Gastroesophageal sphincter (tissue), 4 donors: ENCODE measurements at places on chromosomes 1 and 21.

- peaks cover 7% of the 10 kb centered on the region for H3K4me1 ChIP-seq
- ATAC-seq = no peak
- H3K27me3 ChIP-seq = peaks cover 94% of the 10 kb centered on the region
- no peak within 1 kb of the TSS for H3K27ac ChIP-seq
- no peaks in the 10 kb centered on the region for H3K36me3 ChIP-seq
Observed at GRCh38 chr1:11858613-11858967, at the start of gene NPPB. NPPB (minus strand) TSS chr1:11858945; CDS start chr1:11858833, 112 bp downstream.

DNA sequence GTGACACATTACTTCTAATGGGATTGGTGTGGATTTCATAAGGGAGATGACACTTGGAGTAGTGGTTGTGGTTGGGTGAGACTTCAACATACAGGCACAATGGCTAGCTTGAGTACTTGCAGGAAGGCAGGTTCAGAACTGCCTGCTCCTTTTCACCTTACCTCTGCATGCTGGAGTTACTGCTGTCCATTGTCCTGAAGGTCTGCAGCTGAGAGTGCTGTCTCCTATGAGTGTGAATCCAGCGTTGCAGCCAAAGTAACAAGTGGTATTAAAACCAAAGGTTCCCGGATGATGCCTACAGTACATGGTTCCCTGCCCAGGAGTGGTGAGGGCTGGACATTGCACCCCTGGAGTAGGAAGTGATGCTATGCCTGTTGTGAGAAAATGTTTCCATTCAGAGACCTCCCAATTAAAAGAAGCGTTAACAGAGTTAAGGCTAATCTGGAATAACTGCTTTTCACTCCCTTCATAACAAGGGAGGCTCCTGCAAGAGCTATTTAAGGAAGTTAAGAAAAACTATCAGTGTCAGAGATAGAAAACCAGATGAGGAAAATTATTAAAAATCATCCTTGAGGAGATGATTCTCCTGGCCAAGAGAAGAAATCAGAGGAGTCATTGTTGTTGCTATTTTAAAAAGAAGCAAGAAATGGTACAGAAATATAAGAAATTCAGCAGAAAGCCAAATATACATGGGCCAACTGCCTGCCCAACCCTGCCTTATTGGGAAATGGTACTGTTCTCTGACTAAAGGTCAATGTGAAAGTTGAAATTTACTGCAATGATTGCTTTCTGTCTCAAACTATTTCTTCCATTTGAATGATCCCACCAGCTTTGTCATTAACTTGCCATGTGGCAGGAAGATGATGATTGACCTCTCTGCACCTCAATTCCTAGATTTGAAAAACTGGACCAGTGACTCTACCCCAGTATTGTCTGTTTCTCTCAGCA is 9.8 kb upstream of the F5 start:
- no peak overlapping the region for H3K27ac ChIP-seq
- H3K36me3 ChIP-seq = no peaks in the 10 kb centered on the region
- no peak overlapping the region for H3K4me3 ChIP-seq
- no peaks in the 10 kb centered on the region for H3K4me1 ChIP-seq
- no peaks in the 10 kb centered on the region for H3K27me3 ChIP-seq
- ATAC-seq = no peak

GRCh38 chr1:155082301-155083051 is 3.8 kb downstream of the EFNA3 start:
- H3K27me3 ChIP-seq = peaks cover 60% of the 10 kb centered on the region
- no peaks in the 10 kb centered on the region for H3K36me3 ChIP-seq
- ATAC-seq = no peak
- H3K4me1 ChIP-seq = peaks cover 11% of the 10 kb centered on the region

GRCh38 chr1:201982082-201982622 is 296 bp upstream of the RNPEP start:
- no peaks in the 10 kb centered on the region for H3K27me3 ChIP-seq
- peak overlapping the region; percentile 90 for H3K4me3 ChIP-seq
- H3K36me3 ChIP-seq = no peaks in the 10 kb centered on the region
- peaks cover 3% of the 10 kb centered on the region for H3K4me1 ChIP-seq
- no peak for ATAC-seq

GRCh38 chr21:45447821-45448220 is 42.9 kb downstream of the COL18A1 start:
- no peak overlapping the region for H3K4me3 ChIP-seq
- no peaks in the 10 kb centered on the region for H3K36me3 ChIP-seq
- H3K27ac ChIP-seq = no peak overlapping the region
- H3K4me1 ChIP-seq = peaks cover 11% of the 10 kb centered on the region
- no peak for ATAC-seq

- ATAC-seq = no peak
- peaks cover 3% of the 10 kb centered on the region for H3K4me1 ChIP-seq
- peak overlapping the region; percentile 42 for H3K4me3 ChIP-seq
Observed at GRCh38 chr1:84299536-84300170, 1.9 kb upstream of the SAMD13 start.

GRCh38 chr1:9787702-9788101 is 36.1 kb downstream of the CLSTN1 start:
- ATAC-seq = no peak
- H3K36me3 ChIP-seq = no peaks in the 10 kb centered on the region
- H3K4me1 ChIP-seq = no peaks in the 10 kb centered on the region
- no peak overlapping the region for H3K4me3 ChIP-seq

DNA sequence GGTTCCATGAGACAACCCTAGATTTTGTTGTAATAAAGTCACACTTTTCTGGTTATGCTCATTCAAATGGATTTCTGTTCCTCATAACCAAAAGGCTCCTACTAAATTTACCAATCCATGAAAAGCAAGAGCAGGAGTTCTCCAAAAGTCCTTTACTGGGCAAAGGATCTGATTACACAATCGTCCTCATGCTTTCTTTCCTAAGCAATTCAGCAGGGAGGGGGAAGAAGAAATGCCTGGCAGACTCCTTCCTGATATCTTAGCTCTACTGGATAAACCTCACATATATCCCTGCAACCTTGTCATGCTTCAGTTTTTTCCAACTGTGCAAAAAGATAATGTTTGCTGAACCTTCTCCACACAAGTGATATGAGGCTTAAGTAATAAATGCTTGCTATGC is 67.6 kb upstream of the GUCA2B start:
- no peaks in the 10 kb centered on the region for H3K27me3 ChIP-seq
- H3K4me1 ChIP-seq = no peaks in the 10 kb centered on the region
- H3K4me3 ChIP-seq = no peak overlapping the region
- no peaks in the 10 kb centered on the region for H3K36me3 ChIP-seq

DNA sequence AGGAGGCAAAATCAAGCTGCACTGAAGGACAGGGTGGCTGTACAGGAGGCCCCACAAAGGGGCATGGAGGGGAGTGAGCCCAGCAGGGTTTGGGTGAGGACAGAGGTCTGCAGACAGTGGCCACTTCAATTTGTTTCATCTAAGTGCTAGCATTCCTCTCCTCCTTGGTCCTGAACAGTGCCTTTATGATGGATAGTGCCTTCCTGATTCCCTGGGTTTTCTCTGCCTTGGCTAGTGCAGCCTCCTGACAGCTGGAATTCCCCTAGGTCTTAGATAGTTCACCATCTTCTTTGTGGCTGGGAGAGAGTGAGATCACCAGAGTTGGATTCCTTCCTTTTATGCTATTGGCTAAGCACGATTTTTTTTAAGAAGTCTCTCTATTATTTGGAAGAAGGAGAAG is 3.8 kb upstream of the HPCAL4 start:
- no peaks in the 10 kb centered on the region for H3K36me3 ChIP-seq
- H3K27ac ChIP-seq = no peak overlapping the region
- H3K4me3 ChIP-seq = no peak overlapping the region
- H3K27me3 ChIP-seq = peaks cover 67% of the 10 kb centered on the region
- no peaks in the 10 kb centered on the region for H3K4me1 ChIP-seq
- ATAC-seq = no peak

GRCh38 chr1:38178216-38178615 is 131.6 kb upstream of the POU3F1 start:
- no peaks in the 10 kb centered on the region for H3K4me1 ChIP-seq
- H3K27ac ChIP-seq = no peak overlapping the region
- peaks cover 42% of the 10 kb centered on the region for H3K27me3 ChIP-seq

DNA sequence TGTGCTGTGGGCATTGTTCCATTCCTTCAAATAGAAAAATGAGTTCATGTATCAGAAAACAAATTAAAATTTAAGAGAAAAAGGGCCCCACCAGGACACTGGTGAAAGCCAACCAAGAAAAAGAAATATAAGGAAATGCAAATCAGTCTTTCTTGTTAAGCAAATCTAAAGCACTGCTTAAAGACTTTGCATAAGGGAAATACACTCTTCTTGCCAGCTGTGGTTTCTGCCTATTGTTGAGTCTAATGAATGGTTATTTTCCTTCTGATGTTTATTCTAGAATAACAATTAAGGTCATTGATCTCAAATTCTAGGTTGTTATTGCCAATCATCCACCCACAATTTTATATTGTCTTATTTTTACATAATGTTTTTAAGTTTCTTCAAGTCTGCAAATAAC is 158.6 kb upstream of the SNX7 start:
- no peak for ATAC-seq
- no peaks in the 10 kb centered on the region for H3K36me3 ChIP-seq
- H3K4me1 ChIP-seq = no peaks in the 10 kb centered on the region

DNA sequence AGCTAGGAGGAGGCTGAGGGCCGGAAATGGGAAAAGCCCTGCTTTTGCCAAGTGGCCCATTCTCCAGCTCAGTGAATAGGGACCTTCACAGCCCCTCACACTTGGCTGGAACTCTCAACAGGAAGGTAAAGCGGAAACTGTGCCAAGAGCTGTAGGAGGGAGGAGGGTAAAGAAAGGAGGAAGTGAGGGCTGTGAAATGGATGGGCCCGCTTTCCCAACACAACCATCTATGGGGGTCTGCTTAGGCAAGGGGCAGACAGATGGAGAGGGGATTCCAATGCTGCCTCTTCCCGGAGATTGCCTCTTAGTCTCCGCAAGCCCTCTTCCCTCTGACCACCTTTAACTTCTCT is 5.2 kb downstream of the INKA2 start:
- ATAC-seq = no peak
- no peaks in the 10 kb centered on the region for H3K27me3 ChIP-seq
- H3K36me3 ChIP-seq = peaks cover 3% of the 10 kb centered on the region
- H3K4me1 ChIP-seq = peaks cover 60% of the 10 kb centered on the region
- H3K4me3 ChIP-seq = no peak overlapping the region

GRCh38 chr21:23853796-23854379 is 1753.4 kb downstream of the MRPL39 start:
- H3K4me3 ChIP-seq = no peak overlapping the region
- no peak for ATAC-seq
- H3K27ac ChIP-seq = no peak overlapping the region
- H3K4me1 ChIP-seq = no peaks in the 10 kb centered on the region
- H3K36me3 ChIP-seq = no peaks in the 10 kb centered on the region
- H3K27me3 ChIP-seq = peaks cover 4% of the 10 kb centered on the region

GRCh38 chr1:41860771-41861170 is 58.0 kb downstream of the HIVEP3 start:
- no peaks in the 10 kb centered on the region for H3K36me3 ChIP-seq
- no peak overlapping the region for H3K27ac ChIP-seq
- H3K4me3 ChIP-seq = no peak overlapping the region
- H3K27me3 ChIP-seq = no peaks in the 10 kb centered on the region
- no peaks in the 10 kb centered on the region for H3K4me1 ChIP-seq

DNA sequence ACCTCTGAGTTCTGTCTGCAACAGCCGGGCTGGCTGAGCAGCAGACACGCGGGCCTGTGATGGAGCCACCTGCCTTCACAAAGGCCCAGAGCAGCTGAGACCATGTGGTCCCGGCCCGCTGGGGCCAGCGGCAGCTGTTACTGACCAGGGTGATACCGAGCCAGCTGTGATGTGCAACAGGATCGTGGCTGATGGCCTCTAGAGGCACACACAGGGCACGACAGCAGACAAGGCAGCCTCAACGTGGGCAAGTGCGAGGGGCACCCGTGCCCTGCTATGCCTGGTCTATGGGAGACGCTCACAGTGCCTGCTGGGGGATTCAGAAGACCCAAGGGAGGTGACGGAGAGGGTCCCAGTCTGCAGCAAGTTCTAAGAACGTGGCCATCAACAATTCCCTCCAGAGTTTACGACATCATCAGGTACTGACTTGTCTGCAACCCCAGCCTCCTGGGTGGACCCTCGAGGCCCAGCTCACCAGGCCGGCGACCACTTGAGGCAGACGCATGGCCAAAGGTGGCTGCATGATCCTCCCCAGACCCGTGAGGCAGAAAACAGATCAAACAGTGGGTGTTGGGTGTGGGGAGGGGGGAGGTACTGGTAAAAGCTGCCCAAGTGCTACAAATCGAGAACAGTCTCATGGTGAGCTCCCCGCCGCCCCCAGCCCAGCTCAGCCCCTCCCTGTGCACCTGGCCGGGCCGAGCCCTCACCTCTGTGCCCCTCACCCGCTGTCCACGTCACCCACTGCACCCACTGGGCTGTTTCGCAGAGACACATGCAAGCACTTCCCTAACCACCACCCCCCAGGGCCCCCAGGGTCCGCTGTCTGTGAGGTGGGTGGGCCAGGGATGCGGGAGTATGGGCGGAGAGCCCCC is 6.0 kb downstream of the POFUT2 start:
- no peak overlapping the region for H3K4me3 ChIP-seq
- peaks cover 95% of the 10 kb centered on the region for H3K36me3 ChIP-seq
- no peak for ATAC-seq

DNA sequence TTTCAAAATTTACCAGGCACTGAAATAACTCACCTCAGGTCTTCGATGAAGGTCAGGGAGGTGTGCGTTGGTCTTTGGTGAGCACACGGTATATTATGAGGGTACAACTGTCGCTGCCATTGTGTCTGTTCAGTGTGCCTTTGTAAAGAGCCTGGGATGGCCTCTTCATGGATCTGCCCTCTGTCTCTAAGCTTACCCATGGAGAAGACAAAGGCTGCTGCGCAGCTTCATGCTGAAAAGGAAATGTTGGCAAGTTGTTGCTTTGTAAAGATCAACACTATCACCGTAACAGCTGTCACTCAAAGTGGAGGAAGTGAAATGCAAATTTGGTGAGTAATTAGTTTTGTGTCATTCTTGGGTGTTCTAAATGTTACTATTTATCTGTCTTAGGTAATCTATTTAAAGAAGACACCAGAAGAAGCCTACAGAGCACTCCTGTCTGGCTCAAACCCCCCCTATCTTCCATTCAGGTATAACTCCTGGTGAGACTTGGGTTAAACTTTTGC is 71.6 kb downstream of the CDC14A start:
- no peaks in the 10 kb centered on the region for H3K27me3 ChIP-seq
- ATAC-seq = no peak
- H3K4me1 ChIP-seq = no peaks in the 10 kb centered on the region
- H3K4me3 ChIP-seq = no peak overlapping the region
- no peak overlapping the region for H3K27ac ChIP-seq
- no peaks in the 10 kb centered on the region for H3K36me3 ChIP-seq

GRCh38 chr1:229433364-229434004 is 410 bp downstream of the ACTA1 start:
- no peak overlapping the region for H3K27ac ChIP-seq
- H3K27me3 ChIP-seq = peaks cover 78% of the 10 kb centered on the region
- no peak for ATAC-seq
- no peaks in the 10 kb centered on the region for H3K36me3 ChIP-seq

GRCh38 chr21:36478941-36479340 is 981 bp downstream of the CLDN14 start:
- no peak overlapping the region for H3K4me3 ChIP-seq
- H3K4me1 ChIP-seq = no peaks in the 10 kb centered on the region
- H3K36me3 ChIP-seq = no peaks in the 10 kb centered on the region
- ATAC-seq = no peak

GRCh38 chr1:9595156-9595967 is 6.7 kb downstream of the TMEM201 start:
- H3K27me3 ChIP-seq = no peaks in the 10 kb centered on the region
- ATAC-seq = no peak
- no peak overlapping the region for H3K27ac ChIP-seq
- H3K4me1 ChIP-seq = peaks cover 6% of the 10 kb centered on the region
